Urinary bladder (tissue), 4 donors: ENCODE measurements at places on chromosomes 12 and 14. TPM values are rescaled to one million over a fixed set of nuclear protein-coding genes. Genes with fewer than 3 reads are reported as not detected.

- no peak for DNase-seq
Measured at GRCh38 chr14:23319746-23320583, 1.3 kb upstream of the PABPN1 start.

- DNase-seq, result no peak
Measured at GRCh38 chr12:56029666-56030293, 8.9 kb downstream of the IKZF4 start.

GRCh38 chr14:92581966-92582566 lies 68.5 kb downstream of the RIN3 start:
- no peak for DNase-seq

ABCD2 gene
- 5.1 TPM for total RNA-seq

- no peak for DNase-seq
Measured at GRCh38 chr12:106282457-106283097, 20.0 kb upstream of the TCP11L2 start.

GRCh38 chr12:42208574-42208973 lies 29.5 kb downstream of the YAF2 start:
- no peak for DNase-seq

GRCh38 chr12:25456474-25456873 lies 96.6 kb downstream of the LMNTD1 start:
- DNase-seq, result no peak

GRCh38 chr12:70383484-70383883 lies 17.4 kb downstream of the KCNMB4 start:
- no peak for DNase-seq

DNA sequence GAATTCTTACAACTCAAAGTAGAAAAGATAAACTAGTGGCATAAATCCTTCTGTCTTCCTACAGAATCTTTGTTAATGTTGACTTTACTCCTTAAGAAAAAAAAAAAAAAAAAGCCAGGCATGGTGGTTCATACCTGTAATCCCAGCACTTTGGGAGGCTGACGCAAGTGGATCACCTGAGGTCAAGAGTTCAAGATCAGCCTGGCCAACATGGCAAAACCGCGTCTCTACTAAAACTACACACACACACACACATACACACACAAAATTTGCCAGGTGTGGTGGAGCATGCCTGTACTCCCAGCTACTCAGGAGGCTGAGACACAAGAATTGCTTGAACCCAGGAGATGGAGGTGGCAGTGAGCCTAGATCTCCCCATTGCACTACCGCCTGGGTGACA lies 17.7 kb upstream of the SPTSSA start:
- no peak for DNase-seq

DNA sequence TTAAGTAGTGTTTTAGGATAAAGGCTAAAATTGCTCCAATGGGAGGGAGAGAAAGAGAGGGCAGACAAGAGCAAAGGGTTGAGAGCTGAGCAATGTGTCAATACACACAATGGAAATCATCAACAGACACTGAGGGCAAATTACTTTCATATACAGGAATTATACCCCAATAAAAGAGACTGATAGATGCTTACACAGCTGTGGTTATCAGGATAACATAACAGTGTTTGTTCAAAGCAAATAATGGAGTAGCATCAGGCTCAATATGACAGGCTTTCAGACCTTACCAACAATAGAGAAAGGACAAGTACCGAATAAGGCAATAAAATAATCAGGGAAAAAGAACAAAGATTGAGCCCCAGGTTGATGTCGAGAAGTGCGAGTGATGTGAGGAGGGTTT lies 53.4 kb upstream of the DIO2 start:
- no peak for DNase-seq

DNA sequence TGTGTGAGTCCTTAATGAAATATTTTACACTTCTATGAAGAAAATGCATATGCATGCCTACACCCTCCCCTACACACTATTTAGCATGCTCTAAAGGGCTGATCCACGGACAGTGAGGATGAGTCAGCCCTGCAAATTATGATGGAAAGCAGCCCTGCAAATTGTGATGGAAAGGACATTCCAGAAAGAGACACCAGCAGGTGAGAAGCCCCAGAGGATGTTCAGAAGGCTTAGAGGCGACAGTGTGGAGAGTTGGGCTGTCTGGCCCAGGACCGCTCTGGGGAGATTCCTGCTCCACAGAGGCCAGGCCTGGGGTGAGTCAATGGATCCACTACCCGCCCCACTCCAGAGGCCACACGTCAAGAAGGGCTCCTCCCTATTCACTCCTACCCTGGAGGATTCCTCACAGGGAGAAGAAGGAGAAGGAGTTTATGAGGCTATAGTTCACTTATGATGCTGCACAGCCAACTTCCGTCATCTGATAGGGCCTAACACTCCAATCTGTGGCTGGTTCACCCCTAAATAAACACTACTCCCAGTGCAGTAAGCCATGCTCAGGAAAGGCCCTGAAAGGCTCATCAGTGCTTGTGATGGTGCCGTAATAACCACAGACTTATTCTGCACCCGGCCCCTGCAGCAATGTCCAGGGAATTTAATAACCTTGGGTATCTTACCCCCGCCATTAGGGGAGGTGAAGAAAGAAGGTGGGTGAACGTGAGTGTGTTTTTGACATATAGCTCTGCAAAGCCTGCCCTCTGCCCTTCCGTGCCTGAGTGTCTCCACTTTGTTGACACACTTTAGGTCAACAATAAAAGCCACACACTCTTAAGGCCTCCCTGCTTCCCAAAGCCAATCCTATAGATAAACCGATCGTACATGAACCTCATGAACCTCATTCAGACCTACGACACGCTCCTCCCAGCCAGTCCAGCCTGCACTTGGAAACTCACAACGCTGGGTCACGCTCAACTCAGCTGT lies 46.4 kb downstream of the CLMN start:
- no peak for DNase-seq

NOVA1 gene
- 31.6 TPM for total RNA-seq

- DNase-seq, result no peak
Measured at GRCh38 chr12:109440851-109441490, 36.1 kb downstream of the KCTD10 start.

GRCh38 chr14:51059032-51059431 lies 35.9 kb downstream of the TRIM9 start:
- no peak for DNase-seq

DNA sequence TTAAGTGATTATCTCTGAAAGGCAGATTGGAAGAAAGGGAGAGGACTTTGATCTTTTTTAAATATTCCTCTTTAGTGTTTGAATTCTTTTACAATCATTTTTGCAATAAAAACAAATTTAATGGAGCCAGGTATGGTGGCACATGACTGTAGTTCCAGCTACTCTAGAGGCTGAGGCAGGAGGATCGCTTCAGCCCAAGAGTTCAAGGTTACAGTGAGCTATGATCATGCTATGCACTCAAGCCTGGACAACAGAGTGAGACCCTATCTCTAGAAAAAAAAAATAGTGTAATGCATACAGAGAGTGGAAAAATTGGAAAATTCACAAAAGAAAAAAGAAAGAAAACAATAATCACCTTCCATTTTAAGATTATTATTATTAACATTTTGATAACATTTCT lies 15.2 kb upstream of the HECTD1 start:
- no peak for DNase-seq

GRCh38 chr14:104245723-104246122 lies 107.3 kb downstream of the KIF26A start:
- no peak for DNase-seq

PTPRR gene
- 2.7 TPM for total RNA-seq

ATN1 gene
- total RNA-seq, result 18.2 TPM

- no peak for DNase-seq
Measured at GRCh38 chr12:46208370-46208769, 60.5 kb downstream of the SLC38A1 start.

MYO1A gene
- total RNA-seq, result 0.16 TPM

GRCh38 chr12:32756476-32757066 lies 874 bp upstream of the YARS2 start:
- DNase-seq, result no peak

DNA sequence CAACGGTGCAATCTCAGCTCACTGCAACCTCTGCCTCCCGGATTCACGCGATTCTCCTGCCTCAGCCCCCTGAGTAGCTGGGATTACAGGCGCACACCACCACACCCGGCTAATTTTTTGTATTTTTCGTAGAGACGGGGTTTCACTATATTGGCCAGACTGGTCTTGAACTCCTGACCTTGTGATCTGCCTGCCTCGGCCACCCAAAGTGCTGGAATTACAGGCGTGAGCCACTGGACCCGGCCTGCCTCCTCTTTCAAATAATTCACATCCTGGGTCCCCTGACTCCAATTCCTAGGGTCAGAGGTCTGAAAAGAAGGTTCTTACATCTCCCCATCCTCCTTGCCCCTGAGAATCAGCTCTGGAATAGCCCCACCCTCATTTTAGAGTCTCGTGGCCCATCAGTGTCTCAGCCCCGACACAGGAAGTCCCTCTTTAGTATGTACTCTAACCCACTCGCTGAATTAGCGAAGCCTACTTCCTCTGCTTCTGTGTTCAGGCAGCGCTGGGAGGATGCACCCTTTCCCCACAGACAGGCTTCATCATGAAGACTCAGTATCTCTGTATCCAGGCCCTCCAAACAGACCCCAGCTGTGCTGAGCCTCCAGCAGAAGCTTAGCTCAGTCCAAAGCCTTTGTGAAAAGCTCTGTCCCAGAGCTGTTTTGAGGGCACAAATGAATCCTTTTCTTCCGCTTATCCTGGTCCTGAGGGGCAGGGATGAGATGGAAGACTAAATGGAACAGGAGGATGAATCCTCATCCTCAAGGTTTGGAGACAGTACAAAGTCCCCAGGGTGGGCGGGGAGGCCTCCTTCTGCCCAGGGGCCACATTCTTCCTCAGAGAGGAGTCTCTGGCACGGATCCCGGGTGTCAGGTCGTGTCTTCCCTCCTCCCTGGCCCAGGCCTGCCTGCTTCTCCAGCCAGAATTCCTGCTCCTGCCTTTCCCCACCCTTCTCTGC lies 3.5 kb downstream of the LPAR5 start:
- no peak for DNase-seq

- DNase-seq, result no peak
Measured at GRCh38 chr12:65586796-65587195, 237.5 kb upstream of the HMGA2 start.

DNA sequence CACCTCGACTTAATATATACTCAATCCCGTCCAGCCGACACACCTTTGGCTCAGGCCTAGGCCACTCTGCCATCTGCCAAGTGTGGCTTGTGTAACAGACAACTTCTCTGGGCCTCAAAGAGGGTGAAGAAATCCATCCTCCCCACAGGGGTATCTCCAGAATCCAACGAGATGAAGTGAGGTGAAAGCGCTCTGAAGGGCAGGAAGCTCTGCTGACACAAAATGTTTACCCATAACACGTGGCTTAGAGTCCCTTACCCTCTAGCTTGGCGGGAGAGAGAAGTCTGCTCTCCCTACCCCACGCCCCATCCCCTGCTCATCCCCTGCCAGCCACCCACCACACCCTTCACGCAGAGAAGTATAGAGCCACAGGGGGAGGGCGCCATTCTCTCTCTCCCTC lies 13.0 kb downstream of the ZBTB39 start:
- DNase-seq, result no peak

PPP1R3E gene
- total RNA-seq, result 8.6 TPM
